ENCODE measurements at places on chromosomes 7 and 10.

GRCh38 chr7:127658970-127659630, 7.1 kb downstream of the SND1 start:
- DNase-seq = no peak

DNA sequence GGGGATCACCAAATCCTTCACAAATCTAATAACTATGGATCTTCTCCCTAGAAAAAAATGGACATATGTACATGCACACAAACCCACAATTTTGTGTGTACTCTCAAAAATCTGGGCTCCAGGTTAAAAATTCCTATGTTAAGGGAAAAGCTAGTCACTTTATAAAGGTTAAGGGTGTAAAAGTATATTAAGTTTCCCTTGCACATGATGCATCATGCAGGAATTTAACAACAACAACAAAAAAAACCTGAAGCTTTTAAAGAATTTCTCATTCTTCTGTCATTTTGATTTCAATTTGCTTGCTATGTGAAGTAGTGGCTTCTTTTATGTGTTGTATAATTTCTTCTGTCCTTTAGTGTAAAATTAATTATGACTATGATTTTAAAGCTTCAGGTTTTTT, 123.7 kb downstream of the CNOT4 start:
- no peak for DNase-seq

- no peak for DNase-seq
Measured at GRCh38 chr7:4115941-4116610, 566.0 kb upstream of the FOXK1 start.

DNA sequence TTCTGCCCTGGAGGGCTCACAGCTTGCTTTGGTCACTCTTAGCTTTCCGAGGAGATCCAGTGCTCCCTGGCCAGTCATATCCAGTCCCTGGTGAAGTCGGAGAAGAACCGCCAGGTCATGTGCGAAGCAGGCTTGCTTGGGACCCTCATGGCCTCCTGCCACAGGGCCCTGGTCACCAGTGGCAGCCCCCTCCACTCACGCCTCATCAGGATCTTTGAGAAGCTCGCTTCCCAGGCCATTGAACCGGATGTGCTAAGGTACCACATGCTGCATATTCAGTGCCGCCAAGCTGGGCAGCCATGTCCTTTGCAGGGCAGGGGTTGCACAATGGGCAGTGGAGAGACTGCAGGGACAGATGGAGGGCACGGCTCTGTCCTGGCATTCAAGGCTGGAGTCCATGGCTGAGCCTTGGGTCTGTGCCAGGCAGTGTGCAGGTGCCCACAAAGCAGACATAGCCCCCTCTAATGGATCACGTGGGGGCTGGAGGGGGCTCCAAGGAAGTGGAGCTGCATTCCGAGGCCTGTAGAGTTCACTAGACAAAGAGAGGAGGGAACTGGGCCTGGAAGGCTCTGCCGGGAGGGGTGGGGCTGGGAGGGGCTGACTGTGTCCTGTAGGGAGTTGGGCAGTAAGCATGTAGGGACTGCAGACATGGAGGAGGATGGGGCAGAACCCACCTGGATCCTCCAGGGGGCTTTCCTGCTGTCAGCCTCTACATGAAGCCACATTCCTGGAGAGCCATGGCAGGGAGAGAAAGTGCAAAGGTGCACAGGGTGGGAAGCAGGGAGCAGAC, 89.9 kb downstream of the WDFY4 start:
- DNase-seq = no peak

DNA sequence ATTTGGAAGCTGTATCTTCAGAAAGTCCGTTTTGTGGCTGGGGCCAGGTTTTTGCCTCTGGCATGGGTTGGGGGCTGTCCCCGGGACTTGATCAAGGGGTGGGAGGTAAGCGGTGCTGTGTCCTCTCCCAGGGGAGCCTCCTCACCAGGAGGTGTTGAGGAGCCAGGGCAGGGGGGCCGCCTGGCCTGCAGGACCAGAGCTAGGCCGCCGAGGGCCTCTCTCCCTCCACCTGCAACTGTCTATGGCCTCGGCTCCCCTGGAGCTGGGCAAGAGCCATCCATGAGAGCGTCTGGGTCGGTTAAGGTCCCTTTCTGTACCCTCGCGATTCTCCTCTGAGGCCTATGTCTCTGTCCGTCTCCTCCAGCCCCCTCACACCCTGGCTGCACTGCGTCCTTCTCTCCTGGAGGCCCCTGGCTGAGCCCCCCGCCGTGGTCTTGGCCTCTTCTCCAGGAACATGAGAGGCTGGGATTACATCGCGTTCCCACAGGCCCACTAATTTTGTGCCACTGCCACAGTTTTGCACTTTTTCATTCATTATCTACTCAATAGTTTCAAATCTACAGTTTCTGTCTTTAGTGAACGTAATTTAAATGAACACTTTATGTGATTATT, 20.6 kb downstream of the CALML5 start:
- DNase-seq = no peak

DNA sequence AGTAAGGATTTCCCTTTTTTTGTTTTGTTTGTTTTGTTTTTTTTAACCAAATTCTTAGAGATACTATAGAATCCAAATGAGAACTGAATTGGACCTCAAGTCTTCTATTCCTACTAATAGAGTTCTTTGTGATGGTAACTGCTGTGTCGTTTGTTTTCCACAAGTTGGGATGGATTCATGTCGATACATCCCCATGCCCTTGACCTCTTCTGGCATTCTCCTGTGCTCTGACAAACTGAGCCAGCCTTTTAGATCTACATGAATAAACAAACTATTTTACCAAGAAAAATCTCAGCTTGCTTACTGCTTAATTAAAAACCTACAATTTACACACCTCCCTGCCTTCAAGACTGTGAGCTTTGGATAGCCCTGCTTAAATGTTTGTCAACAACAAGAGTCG, 3.9 kb downstream of the ZNF22 start:
- DNase-seq = no peak

- no peak for DNase-seq
Measured at GRCh38 chr7:158750702-158751101, 46.1 kb upstream of the NCAPG2 start.

- DNase-seq = no peak
Measured at GRCh38 chr7:113561446-113561845, 357.4 kb downstream of the PPP1R3A start.

DNA sequence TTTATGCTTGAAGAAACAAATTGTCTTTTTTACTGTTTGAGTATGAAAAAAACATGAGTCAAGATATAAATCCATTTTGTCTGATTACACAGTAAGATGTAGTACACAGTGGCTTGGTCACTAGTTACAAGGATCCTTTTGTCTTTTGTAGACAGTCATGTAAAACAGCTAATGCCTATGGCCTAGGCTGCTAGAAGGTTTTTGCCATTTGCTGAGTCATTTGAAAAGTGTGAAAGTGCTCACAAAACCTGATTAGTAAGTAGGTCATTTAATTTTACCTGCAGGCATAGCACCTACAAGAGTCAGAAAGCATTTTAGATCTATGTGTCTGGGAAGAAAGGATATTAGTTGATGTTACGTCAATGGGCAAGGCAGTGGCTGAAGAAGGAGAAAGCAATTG, 819.4 kb downstream of the MAGI2 start:
- DNase-seq = no peak

GRCh38 chr10:74932648-74933047, 106.2 kb downstream of the KAT6B start:
- DNase-seq = no peak

DNA sequence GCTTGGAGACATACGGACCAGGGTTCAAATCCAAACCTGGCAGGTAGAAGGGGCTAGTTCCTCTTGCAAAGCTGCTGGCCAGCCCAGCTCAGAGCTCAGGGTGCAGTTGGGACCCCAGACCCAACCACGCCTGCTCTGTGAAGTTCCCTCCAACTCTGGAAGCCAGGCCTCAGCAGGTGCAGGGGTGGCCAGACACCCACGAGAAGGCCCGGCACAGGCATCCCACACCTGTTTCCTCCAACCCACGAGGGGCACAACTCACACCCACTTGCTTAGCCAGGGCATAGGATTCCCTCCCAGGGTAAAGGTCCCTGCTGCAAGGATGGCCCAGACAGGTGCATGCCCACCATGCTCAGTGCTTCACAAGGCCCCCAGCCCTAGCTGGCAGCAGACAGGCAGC, 262.4 kb downstream of the GRID1 start:
- DNase-seq = no peak

DNA sequence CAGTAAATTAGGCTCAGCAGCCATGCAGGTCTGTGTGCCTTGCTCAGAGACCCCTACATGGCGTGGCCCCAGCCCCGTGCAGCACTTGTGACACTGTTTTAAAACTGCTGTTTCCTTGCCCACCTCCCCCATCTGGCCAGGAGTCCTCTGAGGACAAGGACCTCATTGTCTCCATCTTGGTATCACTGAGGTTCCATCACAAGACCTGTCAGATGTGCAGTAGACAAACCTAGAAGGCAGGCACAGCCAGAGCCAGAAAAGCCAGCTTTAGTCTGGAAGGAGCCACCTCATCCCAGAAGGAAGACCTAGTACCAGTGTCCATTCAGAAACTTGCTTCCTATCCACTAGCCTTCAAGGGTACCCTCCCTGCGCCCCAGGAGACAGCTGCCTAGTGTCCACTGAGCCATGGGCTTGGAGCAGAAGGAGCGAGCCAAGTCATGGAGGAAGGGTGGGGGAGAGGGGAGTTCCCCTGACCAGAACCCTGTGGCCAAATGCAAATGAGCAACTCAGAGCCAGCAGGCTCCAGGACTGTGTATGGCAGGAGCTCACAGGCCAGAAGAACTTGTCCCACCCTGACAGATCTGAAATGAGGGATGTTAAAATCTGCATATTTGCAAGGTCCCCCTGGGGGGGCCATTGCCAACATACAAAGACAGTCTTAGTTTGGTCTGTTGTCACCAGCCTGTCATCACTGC, 176.1 kb downstream of the SH3PXD2A start:
- DNase-seq = no peak

DNA sequence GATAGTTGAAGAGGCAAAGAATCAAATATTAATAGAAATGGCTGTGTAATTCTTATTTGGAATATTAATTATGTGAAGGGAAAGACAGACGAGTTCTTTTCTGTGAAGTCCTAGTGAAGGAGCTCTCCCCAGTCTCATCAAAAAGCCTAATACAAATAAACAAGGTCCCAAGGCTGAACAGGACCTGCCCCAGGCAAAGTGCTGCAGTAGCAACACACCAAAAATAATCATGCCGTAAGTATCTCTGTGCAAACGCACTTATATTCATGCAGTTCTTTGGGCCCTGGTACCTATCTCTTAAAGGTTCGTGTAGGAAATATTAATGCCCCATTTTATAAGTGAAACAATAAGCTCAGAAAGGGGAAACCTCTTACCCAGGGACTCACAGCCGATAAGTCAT, 12.2 kb upstream of the CHST15 start:
- no peak for DNase-seq

GRCh38 chr10:86489071-86489810, 32.4 kb downstream of the WAPL start:
- DNase-seq = no peak

DNA sequence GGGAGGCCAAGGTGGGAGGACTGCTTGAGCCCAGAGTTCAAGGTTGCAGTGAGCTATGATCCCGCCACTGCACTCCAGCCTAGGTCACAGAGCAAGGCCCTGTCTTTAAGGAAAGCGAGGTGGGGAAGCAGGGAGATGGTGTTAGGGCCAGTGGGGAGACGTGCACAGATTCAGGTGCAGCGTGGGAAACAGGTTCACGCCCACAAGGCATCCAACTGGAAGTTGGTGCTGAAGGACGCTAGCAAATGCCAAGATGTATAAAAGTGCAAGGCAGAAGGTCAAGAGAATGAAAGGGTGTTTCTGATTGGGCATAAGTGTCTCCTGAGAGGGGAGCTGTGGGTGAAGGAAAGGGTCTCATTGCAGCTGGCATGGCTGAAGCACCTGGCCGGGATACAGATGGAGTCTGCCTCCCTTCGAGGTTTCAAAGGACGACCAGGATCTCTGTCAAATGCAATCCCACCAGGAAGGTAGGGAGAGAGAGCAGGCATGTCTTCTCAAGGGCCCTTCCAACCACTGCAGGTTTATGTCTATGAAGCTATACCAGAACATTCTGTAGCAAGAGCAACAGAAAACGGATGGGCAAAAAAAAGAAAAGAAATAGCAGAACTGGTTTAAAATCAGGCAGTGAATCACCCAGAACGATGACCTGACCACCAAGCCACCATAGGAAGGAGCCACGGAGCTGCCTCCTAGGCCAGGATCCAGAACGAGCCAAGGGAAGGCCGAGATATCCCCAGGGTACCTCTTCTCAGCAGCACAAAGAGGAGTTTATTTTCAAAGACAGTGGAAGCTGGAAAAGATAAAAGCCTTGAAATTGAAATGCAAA, 43.2 kb downstream of the GSDME start:
- no peak for DNase-seq

GRCh38 chr10:12594448-12594944, 245.1 kb downstream of the CAMK1D start:
- DNase-seq = no peak

Data from stimulated activated CD4-positive, alpha-beta T cell treated with anti-CD3 and anti-CD28 coated beads, Interleukin-2, amount 100 ng/mL, for 4 hours (primary cell).